ENCODE measurements at places on chromosomes 3 and 15.

GRCh38 chr3:138888560-138888959, 53.8 kb upstream of the PIK3CB start:
- no peak for DNase-seq

DNA sequence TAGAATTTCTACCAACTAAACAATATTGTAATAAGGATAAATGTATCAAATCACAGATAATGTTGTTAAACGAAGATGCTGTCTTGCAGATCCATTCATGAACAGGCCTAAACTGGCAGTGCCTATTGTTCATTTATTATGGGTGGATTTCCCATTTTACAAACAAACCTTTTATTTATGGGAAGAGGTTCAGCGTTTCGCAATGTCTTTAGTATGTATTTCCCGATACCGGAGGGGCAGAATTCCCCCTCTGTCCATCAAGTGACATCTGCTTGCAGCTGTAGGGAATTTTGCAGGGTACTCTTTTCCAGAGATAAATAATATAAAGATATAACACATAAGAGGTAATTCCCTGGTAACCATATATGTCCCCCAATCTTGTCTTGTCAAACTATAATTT, 5.7 kb downstream of the CEP19 start:
- no peak for DNase-seq

DNA sequence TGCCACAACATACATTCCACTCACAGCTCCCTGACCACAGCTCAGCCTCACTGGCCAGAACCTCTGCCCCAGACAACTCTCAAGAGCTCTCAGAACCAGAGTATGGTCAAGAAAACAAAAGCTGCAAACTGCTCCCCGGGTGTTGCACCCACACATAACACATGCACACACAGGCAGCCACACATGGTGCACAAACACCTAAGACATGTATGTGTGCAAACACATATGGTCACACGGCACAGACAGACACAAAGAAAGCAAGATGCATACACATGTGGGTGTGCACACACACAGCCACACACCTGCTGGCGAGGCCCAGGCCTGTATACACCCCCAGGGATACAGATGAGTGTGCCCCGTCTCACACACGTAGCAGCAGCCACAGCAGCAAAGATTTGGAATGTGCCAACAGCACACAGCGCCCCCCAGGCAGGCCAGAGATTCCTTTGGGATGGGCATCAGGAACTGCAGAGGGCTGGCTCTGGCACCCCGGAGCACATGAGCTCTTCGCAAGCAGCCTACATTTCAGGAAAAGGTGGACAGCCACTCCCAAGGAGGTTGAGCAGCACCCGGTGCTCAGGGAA, 6.6 kb downstream of the KLF15 start:
- DNase-seq, result no peak

GRCh38 chr15:61501815-61502389, 272.8 kb upstream of the RORA start:
- DNase-seq, result no peak

DNA sequence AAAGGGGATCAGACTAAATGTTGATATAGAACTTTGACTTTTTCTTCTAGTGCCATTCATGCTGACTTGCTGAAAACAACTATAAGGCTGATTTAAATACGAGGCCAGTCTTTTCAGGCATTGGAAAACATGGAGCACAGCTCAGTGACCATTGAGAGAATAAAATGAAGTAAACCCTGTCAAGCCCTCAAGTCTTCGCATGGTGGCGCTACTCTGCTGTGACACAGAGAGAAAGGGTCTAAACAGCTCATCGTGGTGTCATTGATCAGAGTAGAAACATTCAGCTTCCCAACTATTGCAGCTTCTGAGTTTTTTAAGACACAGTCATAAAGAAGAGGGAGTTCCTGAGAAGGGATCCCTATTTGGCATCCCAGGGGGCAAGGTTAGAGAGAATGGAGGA, 716.2 kb downstream of the DIPK2A start:
- no peak for DNase-seq

GRCh38 chr3:140360332-140360731, 317.5 kb upstream of the TRIM42 start:
- no peak for DNase-seq

All from stimulated activated CD4-positive, alpha-beta T cell treated with anti-CD3 and anti-CD28 coated beads, Interleukin-1b, Interleukin-23, amount 100 ng/mL, for 1 hour (primary cell).